CD4-positive, CD25-positive, alpha-beta regulatory T cell (primary cell): ENCODE measurements at places on chromosomes 6 and 20. TPM values are rescaled to one million over a fixed set of nuclear protein-coding genes. Genes with fewer than 3 reads are reported as not detected.

The PACSIN1 gene
- polyA plus RNA-seq = 0.14 TPM

The HLA-G gene
- 0.39 TPM for polyA plus RNA-seq

The CNKSR3 gene
- not detected for polyA plus RNA-seq

The PTCRA gene
- polyA plus RNA-seq = not detected

The CD40 gene
- 8.7 TPM for polyA plus RNA-seq

The SMIM8 gene
- polyA plus RNA-seq = 22.3 TPM

The MICAL1 gene
- polyA plus RNA-seq = 17.9 TPM

The MYL9 gene
- polyA plus RNA-seq = not detected

The ZC2HC1B gene
- not detected for polyA plus RNA-seq

The TPD52L1 gene
- 0.76 TPM for polyA plus RNA-seq

The PPP1R11 gene
- polyA plus RNA-seq = 92.3 TPM

The CALHM6 gene
- polyA plus RNA-seq = 3.4 TPM

The HAO1 gene
- polyA plus RNA-seq = not detected

The TSBP1 gene
- polyA plus RNA-seq = not detected

The LRRC1 gene
- 0.37 TPM for polyA plus RNA-seq
